ENCODE measurements at places on chromosomes 3 and 15. TPM values are rescaled to one million over a fixed set of nuclear protein-coding genes. Genes with fewer than 3 reads are reported as not detected.

GRCh38 chr3:9508781-9509180, 44.8 kb downstream of the LHFPL4 start:
- H3K36me3 ChIP-seq: no peaks in the 10 kb centered on the region
- peaks cover 28% of the 10 kb centered on the region for H3K27me3 ChIP-seq
- H3K27ac ChIP-seq: no peak overlapping the region
- H3K4me3 ChIP-seq: no peak overlapping the region
- DNase-seq: peak; percentile 69

GRCh38 chr15:68778876-68779275, 41.8 kb downstream of the ANP32A start:
- peaks cover 36% of the 10 kb centered on the region for H3K36me3 ChIP-seq
- no peaks in the 10 kb centered on the region for H3K27me3 ChIP-seq
- DNase-seq: no peak
- H3K27ac ChIP-seq: no peak overlapping the region
- H3K4me1 ChIP-seq: peaks cover 10% of the 10 kb centered on the region

- no peak overlapping the region for H3K27ac ChIP-seq
- peaks cover 8% of the 10 kb centered on the region for H3K27me3 ChIP-seq
- H3K4me1 ChIP-seq: peaks cover 5% of the 10 kb centered on the region
- no peak for DNase-seq
- H3K4me3 ChIP-seq: no peak overlapping the region
These were observed 111.8 kb upstream of the PROK2 start for GRCh38 chr3:71896751-71897150.

DNA sequence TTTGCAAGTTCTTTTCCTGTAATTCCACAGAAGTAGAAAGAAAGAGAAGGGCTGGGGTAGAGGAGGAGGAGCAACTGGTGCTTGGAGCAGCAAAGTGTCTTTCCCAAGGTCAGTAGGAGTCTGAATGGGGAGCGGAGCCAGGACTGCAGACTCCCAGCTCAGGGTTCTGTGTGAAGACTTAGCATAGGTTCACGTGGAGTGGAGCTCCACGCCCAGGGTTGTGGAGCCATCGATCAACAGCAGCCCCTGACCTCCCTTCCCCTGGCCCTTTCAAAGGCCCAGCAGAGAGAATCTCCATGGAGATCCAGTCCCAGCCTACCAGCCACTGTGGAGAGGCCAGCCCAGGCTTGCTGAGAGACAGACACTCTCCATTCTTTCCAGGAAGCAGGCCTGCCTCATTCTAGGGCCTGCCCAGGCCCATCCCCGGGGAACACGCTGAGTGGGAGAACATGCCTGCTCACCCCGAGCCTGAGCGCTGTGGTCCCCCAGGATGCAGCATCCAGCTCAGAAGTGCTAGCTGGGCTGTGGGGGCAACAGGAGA, 62.1 kb downstream of the CORO2B start:
- peak overlapping the region; percentile 69 for H3K27ac ChIP-seq
- H3K4me1 ChIP-seq: peaks cover 61% of the 10 kb centered on the region
- H3K4me3 ChIP-seq: no peak overlapping the region
- no peaks in the 10 kb centered on the region for H3K36me3 ChIP-seq

GRCh38 chr3:23810343-23811184, 4.8 kb downstream of the UBE2E1 start:
- no peaks in the 10 kb centered on the region for H3K27me3 ChIP-seq
- peak overlapping the region; percentile 87 for H3K27ac ChIP-seq
- H3K4me3 ChIP-seq: peak overlapping the region; percentile 81
- peaks cover 50% of the 10 kb centered on the region for H3K4me1 ChIP-seq
- DNase-seq: peak; percentile 81

DNA sequence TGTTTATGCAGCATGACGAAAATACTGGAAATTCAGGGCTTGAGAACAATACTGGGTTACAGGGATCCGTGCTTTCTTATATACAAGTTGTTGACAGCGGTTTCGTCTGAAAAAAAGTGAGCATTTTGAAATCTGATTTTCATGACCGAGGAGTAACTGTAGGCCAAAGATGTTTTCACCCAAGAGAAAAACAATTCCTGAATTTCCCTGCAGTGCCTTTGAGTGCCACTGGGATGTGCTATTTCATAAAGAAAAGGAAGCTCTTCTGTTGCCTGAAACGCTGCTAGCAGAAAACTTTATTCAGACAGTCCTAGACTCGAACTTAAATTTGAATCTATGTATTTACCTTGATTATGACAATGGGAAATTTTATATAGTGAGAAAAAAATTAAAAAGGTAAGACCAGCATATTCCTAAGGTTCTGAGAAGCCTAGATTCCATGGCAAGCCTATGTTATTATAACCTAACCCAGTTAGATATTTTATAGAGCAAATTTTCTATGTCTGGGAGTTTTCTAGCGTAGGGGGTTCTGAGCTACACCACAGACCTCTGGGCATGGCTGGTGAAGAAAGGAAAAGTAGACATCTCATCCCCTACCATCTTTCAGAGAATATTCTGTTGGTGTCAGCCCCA, 30.2 kb downstream of the KCNAB1 start:
- no peaks in the 10 kb centered on the region for H3K36me3 ChIP-seq
- H3K4me1 ChIP-seq: peaks cover 5% of the 10 kb centered on the region
- no peak overlapping the region for H3K4me3 ChIP-seq
- H3K27ac ChIP-seq: no peak overlapping the region

GRCh38 chr3:74631351-74632140, 17.1 kb upstream of the CNTN3 start:
- H3K27ac ChIP-seq: no peak overlapping the region
- no peaks in the 10 kb centered on the region for H3K36me3 ChIP-seq
- H3K4me3 ChIP-seq: no peak overlapping the region
- DNase-seq: no peak
- no peaks in the 10 kb centered on the region for H3K4me1 ChIP-seq
- H3K27me3 ChIP-seq: no peaks in the 10 kb centered on the region

- DNase-seq: no peak
- no peak overlapping the region for H3K4me3 ChIP-seq
- no peak overlapping the region for H3K27ac ChIP-seq
- H3K27me3 ChIP-seq: peaks cover 51% of the 10 kb centered on the region
These were observed 12.0 kb upstream of the CTXND1 start for GRCh38 chr15:80264031-80264430.

DNA sequence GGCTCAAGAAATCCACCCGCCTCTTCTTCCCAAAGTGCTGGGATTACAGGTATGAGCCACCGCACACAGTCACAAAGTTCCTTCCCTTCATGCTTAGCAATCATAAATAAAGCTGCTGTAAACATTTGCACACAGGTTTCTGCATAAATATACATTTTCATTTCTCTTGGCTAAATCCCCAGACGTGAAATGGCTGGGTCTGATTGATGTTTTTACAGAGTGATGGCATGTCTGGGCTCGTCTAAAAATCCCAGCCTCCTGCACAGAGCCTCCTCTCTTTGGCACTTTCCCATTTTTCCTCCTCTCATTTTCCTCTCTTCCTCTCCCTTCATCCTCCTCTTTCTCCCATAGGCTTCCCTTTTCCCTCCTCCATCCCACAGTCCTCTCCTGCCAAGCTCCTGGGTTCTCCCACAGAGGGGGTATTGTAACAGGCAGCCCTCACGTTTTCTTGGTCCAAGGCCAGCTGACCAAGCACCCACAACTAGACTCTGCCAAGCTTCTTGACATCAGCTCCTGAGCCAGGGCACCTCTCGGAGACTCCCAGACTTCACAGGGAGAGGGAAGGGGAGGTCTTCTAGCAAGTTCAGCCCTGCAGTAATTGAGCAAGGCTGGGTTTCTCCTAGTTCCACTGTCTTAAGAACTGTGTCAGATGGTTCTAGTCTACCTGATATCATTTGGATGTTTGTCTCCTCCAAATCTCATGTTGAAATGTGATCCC, 10.5 kb upstream of the PLA2G4E start:
- peak overlapping the region; percentile 58 for H3K27ac ChIP-seq
- no peaks in the 10 kb centered on the region for H3K27me3 ChIP-seq
- peak; percentile 45 for DNase-seq
- H3K36me3 ChIP-seq: no peaks in the 10 kb centered on the region
- no peak overlapping the region for H3K4me3 ChIP-seq

- H3K36me3 ChIP-seq: no peaks in the 10 kb centered on the region
- H3K27ac ChIP-seq: no peak overlapping the region
- DNase-seq: no peak
- no peaks in the 10 kb centered on the region for H3K4me1 ChIP-seq
- no peak overlapping the region for H3K4me3 ChIP-seq
These were observed 292.1 kb downstream of the VPS13C start for GRCh38 chr15:61768131-61768530.

- no peak for DNase-seq
- H3K4me3 ChIP-seq: peak overlapping the region; percentile 95
- no peaks in the 10 kb centered on the region for H3K27me3 ChIP-seq
- H3K27ac ChIP-seq: no peak overlapping the region
- peaks cover 61% of the 10 kb centered on the region for H3K4me1 ChIP-seq
These were observed 1.3 kb downstream of the MESD start for GRCh38 chr15:80988148-80988796.

- no peak for DNase-seq
- H3K36me3 ChIP-seq: no peaks in the 10 kb centered on the region
- no peak overlapping the region for H3K4me3 ChIP-seq
These were observed 68.2 kb downstream of the RYR3 start for GRCh38 chr15:33378866-33379480.

- no peaks in the 10 kb centered on the region for H3K27me3 ChIP-seq
- no peaks in the 10 kb centered on the region for H3K36me3 ChIP-seq
- H3K27ac ChIP-seq: no peak overlapping the region
- DNase-seq: no peak
These were observed 225.1 kb downstream of the EPHB1 start for GRCh38 chr3:135020181-135020580.

- H3K27ac ChIP-seq: peak overlapping the region; percentile 79
- H3K27me3 ChIP-seq: no peaks in the 10 kb centered on the region
- DNase-seq: peak; percentile 71
- peaks cover 87% of the 10 kb centered on the region for H3K4me1 ChIP-seq
These were observed 21.0 kb downstream of the ACSBG1 start for GRCh38 chr15:78213425-78213750.

DNA sequence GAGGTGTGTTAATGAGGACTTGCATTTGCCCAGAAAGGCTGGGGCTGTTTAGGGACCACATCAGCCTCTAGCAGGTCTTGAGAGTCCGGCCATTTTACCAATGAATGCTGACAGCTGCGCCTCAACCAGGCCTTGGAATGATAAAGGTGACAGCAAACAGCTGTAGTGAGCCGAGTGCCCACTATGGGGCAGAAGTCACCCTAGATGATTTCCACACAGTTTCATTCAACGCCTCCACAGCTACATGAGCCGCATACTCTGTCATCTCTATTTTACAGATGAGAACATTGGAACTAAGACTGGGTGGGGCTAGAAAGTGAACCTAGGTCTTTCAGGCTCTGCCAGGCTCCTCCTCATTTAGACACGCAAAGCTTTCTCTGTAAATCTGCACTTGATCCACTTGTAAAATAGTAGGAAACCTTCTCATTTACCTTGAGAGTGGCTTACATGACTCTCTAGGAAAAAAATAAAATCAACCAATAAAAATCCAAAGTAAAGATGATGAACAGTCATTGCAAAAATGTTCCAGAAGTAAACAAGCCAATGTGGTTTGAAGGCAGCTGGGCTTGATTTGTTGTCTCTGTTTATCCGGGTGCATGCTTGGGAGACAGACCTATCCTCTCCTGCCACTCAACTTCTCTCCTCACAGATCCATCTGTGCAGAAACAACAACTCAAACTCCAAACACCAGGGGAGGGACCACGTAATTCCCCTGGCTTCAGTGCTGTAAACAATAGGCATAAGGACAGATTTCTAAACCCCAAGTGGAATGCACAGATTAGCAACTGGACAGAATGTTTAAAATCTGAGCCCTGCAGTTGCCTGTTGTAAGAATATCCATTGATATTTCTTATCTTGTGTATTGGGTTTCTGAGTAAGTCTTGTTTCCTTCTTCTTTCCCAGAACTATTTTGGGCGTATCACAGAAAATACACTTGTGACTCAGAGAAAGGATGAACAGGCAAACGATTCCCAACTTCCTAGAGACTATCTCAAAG, 31.5 kb upstream of the LDHAL6B start:
- H3K27ac ChIP-seq: peak overlapping the region; percentile 73
- H3K4me1 ChIP-seq: peaks cover 48% of the 10 kb centered on the region
- no peaks in the 10 kb centered on the region for H3K27me3 ChIP-seq
- peak; percentile 78 for DNase-seq
- no peak overlapping the region for H3K4me3 ChIP-seq

DNA sequence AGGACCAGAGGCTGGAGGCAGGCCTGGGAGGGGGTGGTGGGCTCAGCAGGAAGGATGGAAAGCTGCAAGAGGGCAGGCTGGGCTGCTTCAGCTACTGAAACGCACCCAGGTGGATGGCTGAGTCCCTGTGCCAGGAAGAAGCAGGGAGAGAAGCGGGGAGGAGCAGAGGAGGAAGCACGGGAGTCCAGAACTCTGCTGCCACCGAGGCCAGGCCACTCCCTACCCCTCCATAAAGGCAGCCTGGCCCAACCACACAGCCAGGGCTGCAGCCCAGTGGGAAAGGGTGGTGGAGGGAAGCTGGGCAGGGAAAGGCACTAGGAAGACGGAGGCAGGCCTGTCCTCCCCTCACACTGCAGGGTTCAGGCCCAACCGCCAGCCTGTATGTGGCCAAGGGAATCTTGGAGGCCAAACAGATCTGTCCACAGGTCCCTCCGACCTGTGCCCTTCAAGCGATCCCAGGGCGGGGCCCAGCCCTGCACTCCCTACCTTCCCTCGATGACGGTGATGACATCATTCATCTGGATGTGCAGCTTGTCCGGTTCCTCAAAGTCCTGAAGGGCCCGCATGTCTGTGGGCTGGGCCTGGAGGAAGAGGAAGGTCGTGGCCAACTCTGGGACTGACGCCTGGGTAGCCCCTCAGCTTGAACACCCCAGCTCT, 30.5 kb downstream of the TNK2 start:
- H3K27ac ChIP-seq: no peak overlapping the region
- no peak overlapping the region for H3K4me3 ChIP-seq

DNA sequence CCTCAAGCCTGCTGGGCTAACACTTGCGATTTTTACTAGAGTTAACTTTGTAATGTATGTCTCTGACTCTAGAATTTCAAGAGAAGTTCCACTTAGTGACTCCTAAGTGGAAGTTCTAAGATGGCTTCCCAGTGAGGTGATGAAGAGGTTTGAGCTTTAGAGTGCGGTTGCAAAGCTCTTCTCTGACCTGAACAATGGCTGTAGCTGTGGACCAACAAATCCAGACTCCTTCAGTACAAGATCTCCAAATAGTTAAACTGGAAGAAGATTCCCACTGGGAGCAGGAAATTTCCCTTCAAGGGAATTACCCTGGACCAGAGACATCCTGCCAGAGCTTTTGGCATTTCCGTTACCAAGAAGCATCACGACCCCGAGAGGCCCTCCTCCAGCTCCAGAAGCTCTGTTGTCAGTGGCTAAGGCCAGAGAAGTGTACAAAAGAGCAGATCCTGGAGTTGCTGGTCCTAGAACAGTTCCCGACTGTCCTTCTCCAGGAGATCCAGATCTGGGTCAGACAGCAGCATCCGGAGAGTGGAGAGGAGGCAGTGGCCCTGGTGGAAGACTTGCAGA, 22.3 kb downstream of the WDR73 start:
- DNase-seq: no peak
- H3K27ac ChIP-seq: peak overlapping the region; percentile 75
- no peaks in the 10 kb centered on the region for H3K27me3 ChIP-seq
- no peaks in the 10 kb centered on the region for H3K36me3 ChIP-seq
- H3K4me1 ChIP-seq: peaks cover 40% of the 10 kb centered on the region

SERPINI2 gene
- total RNA-seq: not detected

GCHFR gene
- 44.7 TPM for total RNA-seq

SETD5 gene
- total RNA-seq: 272 TPM

CHRNA5 gene
- 1.7 TPM for total RNA-seq

STT3B gene
- 77.7 TPM for total RNA-seq

XIRP1 gene
- not detected for total RNA-seq

RHOV gene
- total RNA-seq: 82.0 TPM

CDHR4 gene
- not detected for total RNA-seq

GOLGA8S gene
- not detected for total RNA-seq

NOX5 gene
- total RNA-seq: 1.6 TPM
